Cerebellar nuclear complex (tissue), 1 donor: ENCODE measurements at places on chromosomes 1 and 21.

DNA sequence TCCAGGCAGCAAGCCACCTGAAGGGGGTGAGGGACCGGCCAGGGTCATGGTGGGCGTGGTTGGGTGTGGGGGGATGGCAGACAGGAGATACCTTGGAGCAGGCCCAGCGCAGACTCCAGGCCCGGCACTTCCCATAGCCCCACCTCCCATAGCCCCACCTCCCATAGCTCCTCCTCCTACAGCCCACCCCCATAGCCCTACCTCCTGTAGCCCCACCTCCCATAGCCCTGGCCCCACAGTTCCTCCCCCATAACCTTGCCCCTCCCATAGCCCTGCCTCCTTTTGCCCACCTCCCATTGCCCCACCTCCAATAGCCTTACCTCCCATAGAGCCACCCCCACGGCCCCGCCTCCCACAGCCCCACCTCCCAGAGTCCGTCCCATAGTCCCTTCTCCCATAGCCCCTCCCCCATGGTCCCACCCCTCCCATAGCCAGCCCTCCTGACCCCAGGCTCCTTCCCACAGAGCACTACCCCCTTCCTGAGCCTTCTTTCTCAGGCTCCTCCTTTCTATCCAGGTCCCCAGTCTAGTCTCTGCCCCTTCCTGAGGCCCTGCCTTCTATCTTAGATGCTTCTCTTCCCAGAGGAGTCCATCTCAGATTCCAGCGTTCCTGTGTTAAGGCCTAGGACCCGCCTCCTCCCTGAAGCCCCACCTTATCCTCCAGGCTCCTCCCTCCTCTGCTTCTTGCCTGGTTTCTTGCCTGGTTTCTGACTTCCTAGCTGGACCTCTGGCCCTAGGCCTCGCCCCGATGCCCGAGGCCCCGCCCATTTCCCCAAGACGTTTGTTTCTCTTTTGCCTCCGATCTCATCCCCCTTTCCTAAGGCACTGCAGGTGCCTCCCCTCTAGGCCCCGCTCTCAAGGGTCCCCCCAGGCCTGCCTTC is 46.8 kb downstream of the PTPRU start:
- no peak for DNase-seq

GRCh38 chr1:209593747-209594146 is 10.2 kb downstream of the CAMK1G start:
- DNase-seq, result no peak

DNA sequence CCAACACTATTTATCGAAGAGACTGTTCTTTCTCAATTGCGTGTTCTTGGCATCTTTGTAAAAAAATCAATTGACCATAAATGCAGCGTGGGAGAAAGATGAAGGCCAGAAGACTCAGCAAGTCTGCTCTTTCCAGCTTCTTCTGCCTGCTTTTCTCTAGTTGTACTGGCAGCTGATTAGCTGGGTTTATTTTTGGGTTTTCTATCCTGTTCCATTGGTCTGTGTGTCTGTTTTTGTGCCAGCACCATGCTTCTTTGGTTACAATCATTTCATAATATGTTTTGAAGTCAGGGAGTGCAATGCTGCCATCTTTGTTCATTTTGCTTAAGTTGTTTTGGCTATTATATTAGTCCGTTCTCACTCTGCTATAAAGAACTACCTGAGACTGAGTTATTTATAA is 201.8 kb upstream of the B3GALT2 start:
- no peak for DNase-seq

DNA sequence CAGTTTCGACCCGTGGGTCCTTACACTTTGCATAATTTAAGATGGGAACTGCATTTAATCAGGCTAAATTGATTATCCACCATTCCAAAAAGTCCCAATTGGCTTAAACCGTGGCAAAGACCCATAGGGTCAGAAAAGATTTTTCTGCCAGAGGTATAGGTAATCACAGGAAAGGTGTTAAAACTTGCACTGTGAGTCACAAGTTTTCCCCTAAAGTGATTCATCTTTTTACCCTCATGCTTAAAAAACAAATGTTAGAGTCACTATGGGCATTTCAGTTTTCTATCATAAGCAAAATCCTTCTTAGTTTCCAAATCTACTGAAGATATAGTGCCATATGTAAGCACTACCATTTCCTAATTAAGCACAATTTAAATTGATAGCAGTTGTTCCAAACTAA is 1079.8 kb downstream of the ADGRL2 start:
- no peak for DNase-seq

- no peak for DNase-seq
These were observed 25.5 kb downstream of the RNU5D-1 start for GRCh38 chr1:44705470-44705869.

DNA sequence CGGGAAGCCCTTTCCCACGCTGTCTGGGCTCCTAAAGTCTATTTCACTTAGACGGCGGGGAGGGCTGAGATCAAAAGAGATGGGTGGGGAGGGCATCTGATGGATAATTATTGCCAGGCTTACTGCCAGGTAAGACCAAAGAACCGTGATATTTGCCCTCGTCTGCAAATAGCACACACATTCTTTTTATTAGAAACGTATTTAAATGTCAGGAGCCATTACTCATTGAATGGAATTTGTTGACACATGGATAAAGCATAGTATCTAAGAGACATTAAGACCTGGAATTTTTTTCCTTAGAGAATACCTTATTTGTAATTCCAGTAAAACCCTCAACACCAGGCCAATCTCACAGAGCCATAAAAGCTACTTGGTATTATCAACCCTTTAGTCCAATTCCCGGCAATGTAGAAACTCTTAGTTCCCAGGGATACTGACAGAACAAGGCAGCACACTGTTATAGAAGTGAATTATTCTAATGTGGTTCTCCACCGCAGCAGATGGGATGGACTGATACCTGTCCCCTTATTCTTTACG is 10.6 kb downstream of the URB1 start:
- DNase-seq, result no peak

DNA sequence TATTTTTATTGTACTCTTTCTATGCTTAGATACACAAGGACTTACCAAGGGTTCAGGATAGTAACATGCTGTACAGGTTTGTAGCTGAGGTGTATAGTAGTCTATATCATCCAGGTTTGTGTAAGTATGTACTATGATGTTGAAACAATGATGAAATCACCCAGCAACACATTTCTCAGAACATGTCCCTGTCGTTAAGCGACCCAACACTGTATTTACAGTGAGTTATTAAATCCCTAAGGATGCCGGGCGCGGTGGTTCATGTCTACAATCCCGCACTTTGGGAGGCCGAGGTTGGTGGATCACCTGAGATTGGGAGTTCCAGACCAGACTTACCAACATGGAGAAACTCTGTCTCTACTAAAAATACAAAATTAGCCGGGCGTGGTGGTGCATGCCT is 21.6 kb upstream of the RCOR3 start:
- DNase-seq, result no peak

- no peak for DNase-seq
These were observed 184.2 kb downstream of the SLC44A5 start for GRCh38 chr1:75426688-75427087.

DNA sequence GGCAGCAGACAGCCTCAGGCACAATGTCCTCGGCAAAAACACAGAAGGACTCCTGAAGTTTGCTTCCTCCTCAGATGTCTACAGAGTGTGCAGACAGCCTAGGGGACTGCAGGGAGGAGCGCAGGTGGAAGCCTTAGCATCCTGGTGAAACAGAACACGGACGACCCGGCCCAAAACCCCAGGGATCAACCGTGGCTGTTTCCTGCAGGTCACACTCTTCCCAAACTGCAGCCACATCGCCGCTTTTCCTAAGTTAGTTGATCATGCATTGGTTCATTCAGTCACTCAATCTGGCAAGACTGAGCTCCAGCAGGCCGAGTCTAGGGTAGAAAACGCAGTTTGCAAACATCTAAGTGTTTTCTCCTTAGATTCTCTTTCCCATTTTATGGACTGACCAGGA is 33.4 kb downstream of the FHAD1 start:
- DNase-seq, result no peak

DNA sequence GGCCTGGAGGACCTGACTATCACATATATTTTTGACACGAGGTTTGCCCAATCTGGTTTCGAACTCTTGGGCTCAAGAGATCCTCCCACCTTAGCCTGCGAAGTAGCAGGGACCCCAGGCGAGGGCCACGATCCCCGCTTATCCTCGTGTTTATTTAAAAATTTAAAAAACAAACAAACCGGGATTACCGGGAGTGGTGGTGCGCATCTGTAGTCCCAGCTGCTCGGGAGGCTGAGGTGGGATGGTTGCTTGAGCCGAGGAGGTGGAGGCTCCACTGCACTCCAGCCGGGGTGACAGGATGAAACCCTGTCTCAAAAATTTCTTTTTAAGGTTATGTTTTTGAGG is 452 bp upstream of the EXOSC10 start:
- no peak for DNase-seq

- no peak for DNase-seq
These were observed 3.5 kb downstream of the CHODL start for GRCh38 chr21:18248171-18248570.

DNA sequence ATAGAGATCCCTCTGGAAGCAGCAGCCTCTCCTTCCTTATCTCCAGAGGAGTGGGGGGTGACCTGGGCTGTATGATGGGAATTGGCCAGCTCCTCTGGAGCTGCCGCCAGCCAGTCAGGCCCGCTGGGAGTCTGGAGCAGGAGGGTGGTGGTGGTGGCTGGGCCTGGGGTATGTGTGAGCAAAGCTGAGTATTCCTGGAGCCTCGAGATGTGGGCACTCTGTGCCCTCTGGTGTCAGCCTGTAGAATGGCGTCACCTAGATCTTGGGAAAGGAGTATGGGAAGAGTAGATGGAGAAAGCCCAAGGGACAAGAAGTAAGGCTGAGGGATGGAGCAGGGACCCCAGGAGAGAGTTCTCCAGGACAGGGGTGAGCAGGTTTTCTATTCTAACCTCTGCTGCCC is 16.0 kb downstream of the VANGL2 start:
- DNase-seq, result no peak

DNA sequence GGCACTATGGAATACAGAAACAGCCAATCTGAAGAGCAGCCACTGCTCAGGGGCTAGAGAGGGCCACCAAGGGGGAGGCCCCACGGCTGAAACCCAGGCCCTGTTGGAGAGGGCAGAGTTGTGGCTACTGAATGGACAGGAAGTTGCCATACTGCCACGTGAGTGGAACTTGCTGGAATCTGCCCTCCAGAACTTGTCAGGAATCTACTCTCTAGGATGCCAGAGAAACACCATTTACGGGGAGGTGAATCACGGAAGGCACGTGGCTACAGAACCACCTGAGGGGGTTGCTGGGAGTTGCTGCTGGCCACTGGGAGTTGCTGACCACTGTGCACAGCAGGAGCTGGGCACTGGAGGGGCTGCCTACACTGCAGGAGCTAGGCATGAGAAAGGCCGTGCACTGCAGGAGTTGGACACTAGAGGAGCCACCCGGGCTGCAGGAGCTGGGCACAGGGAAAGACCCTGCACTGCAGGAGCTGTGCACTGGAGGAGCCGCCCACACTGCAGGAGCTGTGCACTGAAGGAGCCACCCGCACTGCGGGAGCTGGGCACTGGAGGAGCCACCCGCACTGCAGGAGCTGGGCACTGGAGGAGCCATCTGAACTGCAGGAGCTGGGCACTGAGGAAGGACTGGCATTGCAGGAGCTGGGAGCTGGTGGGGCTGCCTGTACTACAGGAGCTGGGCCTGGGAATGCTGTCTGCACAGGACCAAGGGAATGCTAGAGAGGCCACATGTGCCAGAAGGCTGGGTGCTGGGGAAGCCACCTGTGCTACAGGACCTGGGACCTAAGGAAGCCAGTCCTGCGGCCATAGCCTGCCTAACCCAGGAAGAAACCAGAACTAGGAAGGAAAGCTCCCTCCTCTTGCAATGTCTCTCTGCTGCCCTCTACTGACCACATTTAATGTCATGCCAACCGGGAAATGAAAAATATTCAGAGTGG is 343.4 kb downstream of the MATN1 start:
- no peak for DNase-seq

- no peak for DNase-seq
These were observed 23.3 kb upstream of the DPT start for GRCh38 chr1:168752171-168752832.

- DNase-seq, result no peak
These were observed 29.9 kb upstream of the IGSF21 start for GRCh38 chr1:18077657-18078215.

DNA sequence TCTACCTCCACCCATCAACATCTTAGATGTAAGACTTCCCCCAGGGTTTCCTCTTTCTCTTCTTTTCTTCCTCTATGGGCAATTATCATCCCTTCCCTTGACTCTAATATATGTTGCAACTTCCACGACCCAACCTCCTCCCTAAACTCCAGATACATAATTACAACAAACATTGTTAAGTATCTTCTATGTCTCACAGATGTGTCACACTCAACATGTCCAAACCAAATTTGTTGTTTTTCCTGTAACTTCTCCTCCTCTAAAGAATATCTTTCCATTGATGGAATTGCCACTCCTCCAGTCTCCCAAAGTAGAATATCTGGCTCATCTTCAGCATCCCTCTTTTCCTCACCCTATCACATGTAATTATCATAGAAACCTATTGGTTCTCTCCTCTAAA is 314.2 kb downstream of the RWDD3 start:
- no peak for DNase-seq

- no peak for DNase-seq
These were observed 162.9 kb upstream of the HP1BP3 start for GRCh38 chr1:20949871-20950590.

DNA sequence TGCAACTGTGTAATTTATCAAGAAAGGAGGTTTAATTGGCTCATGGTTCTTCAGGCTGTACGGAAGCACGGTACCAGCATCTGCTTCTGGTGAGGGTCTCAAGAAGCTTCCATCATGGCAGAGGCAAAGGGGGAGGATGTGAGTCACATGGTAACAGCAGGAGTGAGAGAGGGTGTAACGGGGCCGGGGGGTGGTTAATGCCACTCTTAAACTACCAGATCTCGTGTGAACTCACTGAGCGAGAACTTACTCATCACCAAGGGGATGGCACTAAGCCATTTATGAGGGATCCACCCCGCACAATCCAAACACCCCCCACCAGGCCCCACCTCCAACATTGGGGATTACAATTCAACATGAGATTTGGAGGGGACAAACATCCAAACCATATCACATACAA is 21.0 kb upstream of the IFFO2 start:
- DNase-seq, result no peak

DNA sequence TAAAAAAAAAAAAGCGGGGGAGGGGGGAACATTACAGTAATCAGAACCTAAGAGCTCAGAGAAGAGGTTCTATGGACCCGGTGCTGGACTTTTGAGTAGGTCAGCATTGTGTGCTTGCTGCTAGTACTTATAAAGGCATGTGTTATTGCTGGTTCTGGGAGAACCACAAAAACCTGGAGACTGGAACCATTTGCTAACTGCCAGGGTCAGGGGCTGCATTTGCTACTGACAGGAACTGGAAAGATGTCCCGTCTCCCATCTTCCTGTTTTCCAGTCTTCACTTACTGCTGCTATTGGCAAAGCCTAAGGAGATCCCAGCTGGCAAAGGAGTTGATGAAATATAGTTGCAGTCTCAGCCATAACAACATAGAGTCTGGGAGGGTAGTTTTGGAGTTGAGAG is 4.3 kb downstream of the RNF2 start:
- DNase-seq, result no peak

- no peak for DNase-seq
These were observed 87.2 kb downstream of the MAN1C1 start for GRCh38 chr1:25703671-25704266.

DNA sequence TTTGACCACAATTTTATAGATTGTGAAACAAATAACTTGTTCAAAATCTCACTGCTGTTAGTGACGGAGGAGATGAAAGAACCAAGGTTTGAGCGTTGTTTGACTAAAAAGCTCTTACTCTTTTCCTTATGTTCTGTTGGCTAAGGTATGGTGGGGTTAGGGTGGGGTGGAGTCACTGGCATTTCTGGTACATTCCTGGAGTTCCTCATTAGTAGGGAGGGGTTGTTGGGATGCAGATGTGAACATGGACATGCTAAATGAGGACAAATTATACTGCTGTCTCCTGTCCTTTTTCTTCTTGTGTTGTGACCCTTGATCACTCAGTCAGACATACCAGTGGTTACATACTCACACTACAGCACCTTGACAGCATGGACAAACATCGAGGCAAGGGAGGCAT is 26.2 kb upstream of the CD1D start:
- no peak for DNase-seq
